ENCODE measurements at places on chromosomes 1 and 21.

DNA sequence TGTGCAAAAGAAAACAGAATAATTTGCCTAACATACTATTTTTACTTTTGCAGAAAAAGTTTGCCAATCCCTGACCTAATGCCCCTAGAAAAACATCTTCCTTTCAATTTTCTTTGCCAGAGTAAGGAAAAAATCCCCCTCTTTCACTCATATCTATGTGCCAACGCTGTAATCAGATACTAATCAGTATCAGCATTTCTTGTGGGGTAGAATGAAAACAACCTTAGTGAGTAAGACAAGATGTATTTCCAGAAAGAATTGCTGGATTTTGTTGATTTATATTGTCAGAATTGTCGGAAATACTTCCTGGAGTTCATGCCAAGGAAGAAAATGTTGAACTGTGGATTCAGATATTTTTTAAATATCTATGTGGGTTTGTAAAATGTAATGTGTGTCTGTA lies 1893.8 kb downstream of the NCAM2 start:
- DNase-seq, result no peak

- DNase-seq, result no peak
These were observed 4.7 kb upstream of the F5 start for GRCh38 chr1:169590932-169591331.

GRCh38 chr1:54872036-54872331 lies 15.0 kb downstream of the DHCR24 start:
- no peak for DNase-seq

DNA sequence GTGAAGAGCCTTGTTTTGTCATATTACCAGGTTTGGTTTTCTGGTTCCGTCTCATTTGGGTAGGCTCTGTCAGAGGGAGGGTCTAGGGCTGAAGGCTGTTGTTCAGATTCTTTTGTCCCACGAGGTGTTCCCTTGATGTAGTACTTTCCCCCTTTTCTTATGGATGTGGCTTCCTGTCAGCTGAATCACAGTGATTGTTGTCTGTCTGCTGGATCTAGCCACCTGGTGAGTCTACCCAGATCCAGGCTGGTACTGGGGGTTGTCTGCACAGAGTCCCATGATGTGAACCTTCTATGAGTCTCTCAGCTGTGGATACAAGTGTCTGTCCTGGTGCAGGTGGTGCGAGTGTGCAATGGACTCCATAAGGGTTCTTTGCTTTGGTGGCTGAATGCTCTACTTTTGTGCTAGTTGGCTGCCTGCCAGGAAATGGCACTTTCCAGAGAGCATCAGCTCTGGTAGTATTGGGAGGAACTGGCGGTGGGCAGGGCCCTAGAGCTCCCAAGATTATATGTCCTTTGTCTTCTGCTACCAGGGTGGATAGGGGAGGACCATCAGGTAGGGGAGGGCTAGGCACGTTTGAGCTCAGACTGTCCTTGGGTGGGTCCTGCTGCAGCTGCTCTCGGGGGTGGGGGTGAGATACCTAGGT lies 246.0 kb downstream of the RYR2 start:
- no peak for DNase-seq

DNA sequence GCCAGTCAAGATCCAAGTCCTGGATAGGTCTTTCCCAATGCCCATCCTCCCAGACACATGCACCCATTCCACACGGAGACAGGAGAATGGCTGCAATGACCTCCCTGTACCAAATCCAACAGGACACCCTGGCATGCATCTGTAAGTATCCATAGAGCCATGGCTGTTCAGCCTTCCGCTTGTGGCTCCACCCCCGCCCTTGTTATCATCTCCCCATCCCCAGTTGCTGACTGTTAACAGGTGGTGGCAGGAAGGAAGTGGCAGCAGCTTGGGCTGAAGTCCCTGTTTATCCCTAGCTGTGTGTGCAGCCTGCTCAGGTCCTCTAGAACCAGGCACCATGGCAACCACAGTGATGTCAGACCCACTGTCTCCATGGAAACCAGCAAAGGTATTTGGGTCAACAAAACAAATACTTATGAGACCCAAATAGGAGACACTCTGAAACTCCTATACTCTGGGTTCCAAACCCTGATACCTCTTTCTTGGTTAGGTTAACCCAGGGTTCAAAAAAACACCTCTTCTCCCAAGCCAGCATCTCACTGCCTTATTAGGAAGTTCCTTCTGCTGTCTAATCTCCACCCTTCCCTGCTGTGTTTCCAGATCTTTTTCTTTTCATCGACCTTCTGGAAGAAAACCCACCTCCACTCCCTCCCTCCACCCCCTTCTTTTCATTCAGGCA lies 721 bp downstream of the PBXIP1 start:
- peak; percentile 84 for DNase-seq

DNA sequence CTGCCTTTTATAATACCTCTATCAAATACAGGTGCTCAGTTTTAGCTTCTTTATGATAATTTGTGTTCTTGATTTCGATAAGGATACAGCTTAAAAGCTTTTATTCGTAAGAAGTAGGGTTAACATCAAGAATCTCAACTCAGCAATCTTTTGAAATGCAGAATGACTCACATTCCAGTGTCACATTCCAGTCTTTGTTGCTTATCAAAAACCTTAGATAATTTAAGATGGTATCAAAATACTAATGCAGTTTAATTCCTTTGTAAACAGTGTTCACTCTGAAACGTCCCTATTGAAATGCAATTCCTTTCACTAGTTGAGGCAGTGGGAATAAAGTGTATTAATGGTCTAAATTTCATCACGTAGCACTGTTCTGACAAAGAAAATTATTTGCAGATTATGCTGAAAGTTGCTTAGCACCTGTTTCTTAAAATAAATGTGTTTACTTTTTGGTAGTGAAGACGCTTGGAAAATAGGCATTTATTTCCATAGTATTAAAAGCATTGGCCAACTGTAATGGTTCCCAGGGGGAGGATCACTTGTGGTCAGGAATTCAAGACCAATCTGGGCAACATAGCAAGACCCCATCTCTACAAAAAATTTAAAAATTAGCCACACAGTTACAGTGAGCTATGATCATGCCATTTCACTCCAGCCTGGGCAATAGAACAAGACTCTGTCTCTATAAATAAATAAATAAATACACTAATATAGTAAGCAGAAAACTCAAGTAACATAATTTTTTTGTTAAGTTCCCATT lies 10.1 kb upstream of the CNN3 start:
- no peak for DNase-seq

- DNase-seq, result no peak
These were observed 111.8 kb upstream of the JUN start for GRCh38 chr1:58895559-58896145.
